H9 (cell line): ENCODE measurements at places on chromosomes 1 and 21. TPM values are rescaled to one million over a fixed set of nuclear protein-coding genes. Genes with fewer than 3 reads are reported as not detected.

DNA sequence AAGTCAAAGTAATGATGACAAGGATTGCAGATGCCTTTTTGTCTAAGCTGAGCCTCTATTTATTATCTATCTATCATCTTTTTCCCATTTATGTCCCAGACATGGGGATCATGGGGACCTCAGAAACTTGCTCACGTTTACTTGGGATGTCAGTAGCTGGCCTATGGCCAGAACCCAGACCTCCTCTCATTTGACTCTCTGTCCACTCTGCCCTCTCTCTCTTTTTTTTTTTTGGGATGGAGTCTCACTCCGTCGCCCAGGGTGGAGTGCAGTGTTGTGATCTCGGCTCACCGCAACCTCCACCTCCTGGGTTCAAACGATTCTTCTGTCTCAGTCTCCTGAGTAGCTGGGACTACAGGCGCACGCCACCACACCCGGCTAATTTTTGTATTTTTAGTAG is 3.7 kb upstream of the ID3 start:
- H3K27me3 ChIP-seq: no peaks in the 10 kb centered on the region
- no peak for DNase-seq
- H3K27ac ChIP-seq: no peak overlapping the region
- H3K36me3 ChIP-seq: peaks cover 8% of the 10 kb centered on the region; the same call in 2 of the 3 replicates
- H3K4me3 ChIP-seq: no peak overlapping the region

GRCh38 chr1:189941922-189942321 is 535.7 kb downstream of the BRINP3 start:
- no peaks in the 10 kb centered on the region for H3K27me3 ChIP-seq
- no peak overlapping the region for H3K27ac ChIP-seq
- H3K4me1 ChIP-seq: no peaks in the 10 kb centered on the region
- H3K36me3 ChIP-seq: no peaks in the 10 kb centered on the region

DNA sequence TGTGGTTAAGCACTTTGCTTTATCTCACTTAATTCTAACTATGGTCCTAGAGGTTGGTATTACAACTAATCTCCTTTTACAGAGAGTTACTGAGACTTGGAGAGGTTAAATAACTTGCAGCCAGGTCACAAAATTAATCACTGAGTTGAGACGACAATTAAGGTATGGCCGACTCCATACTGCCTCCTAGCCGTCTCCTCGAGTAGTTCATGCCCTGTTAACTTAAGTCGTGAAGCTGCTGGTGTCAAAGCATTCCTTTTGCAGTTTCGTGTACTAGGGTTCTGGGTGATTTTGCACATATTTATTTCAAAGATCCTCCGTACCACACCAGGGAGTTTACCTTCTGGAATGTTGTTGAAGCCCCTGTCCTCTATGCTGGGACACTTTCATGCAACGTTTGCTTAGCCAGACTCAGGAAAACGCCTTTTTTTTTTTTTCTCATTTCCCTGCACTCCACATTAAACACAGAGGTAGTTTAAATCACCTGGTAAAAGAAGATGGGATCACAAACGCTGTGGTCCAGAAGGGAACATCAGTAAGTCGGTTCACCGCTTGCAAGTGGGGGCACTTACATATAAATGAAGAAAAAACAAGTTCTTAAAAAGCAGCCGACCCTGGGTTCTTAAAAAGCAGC is 570 bp upstream of the NEK7 start:
- no peaks in the 10 kb centered on the region for H3K36me3 ChIP-seq
- H3K4me1 ChIP-seq: peaks cover 7% of the 10 kb centered on the region; the same call in 1 of the 2 replicates
- no peaks in the 10 kb centered on the region for H3K27me3 ChIP-seq
- peak overlapping the region; percentile 88 for H3K4me3 ChIP-seq

GRCh38 chr1:230260831-230261230 is 165.3 kb downstream of the PGBD5 start:
- DNase-seq: no peak
- no peaks in the 10 kb centered on the region for H3K27me3 ChIP-seq
- H3K36me3 ChIP-seq: peaks cover 52% of the 10 kb centered on the region
- no peak overlapping the region for H3K4me3 ChIP-seq
- no peak overlapping the region for H3K27ac ChIP-seq
- no peaks in the 10 kb centered on the region for H3K4me1 ChIP-seq

GRCh38 chr21:28826021-28826420 is 166.7 kb downstream of the LTN1 start:
- no peaks in the 10 kb centered on the region for H3K27me3 ChIP-seq
- H3K36me3 ChIP-seq: no peaks in the 10 kb centered on the region
- H3K4me1 ChIP-seq: no peaks in the 10 kb centered on the region
- DNase-seq: no peak
- no peak overlapping the region for H3K27ac ChIP-seq
- no peak overlapping the region for H3K4me3 ChIP-seq

GRCh38 chr1:240474133-240474614 is 137.8 kb downstream of the GREM2 start:
- H3K36me3 ChIP-seq: no peaks in the 10 kb centered on the region
- no peak for DNase-seq
- no peak overlapping the region for H3K4me3 ChIP-seq

- H3K4me1 ChIP-seq: peaks cover 7% of the 10 kb centered on the region; the same call in 1 of the 2 replicates
- H3K27ac ChIP-seq: no peak overlapping the region
- H3K4me3 ChIP-seq: no peak overlapping the region
- DNase-seq: no peak
- no peaks in the 10 kb centered on the region; the same call in 1 of the 2 replicates for H3K36me3 ChIP-seq
- no peaks in the 10 kb centered on the region for H3K27me3 ChIP-seq
Observed at GRCh38 chr1:58156124-58156468, 390.4 kb downstream of the OMA1 start.

- H3K4me1 ChIP-seq: peaks cover 3% of the 10 kb centered on the region; the same call in 1 of the 2 replicates
- H3K36me3 ChIP-seq: no peaks in the 10 kb centered on the region
- no peak for DNase-seq
Observed at GRCh38 chr1:92929461-92929860, 31.8 kb downstream of the DIPK1A start.

- no peak overlapping the region for H3K27ac ChIP-seq
- 0 out of 2 replicates have a peak, but pooled peaks cover 2% of the 10 kb centered on the region for H3K4me1 ChIP-seq
- no peak for DNase-seq
- H3K4me3 ChIP-seq: no peak overlapping the region
- no peaks in the 10 kb centered on the region for H3K27me3 ChIP-seq
- H3K36me3 ChIP-seq: no peaks in the 10 kb centered on the region
Observed at GRCh38 chr1:18344755-18345154, 136.0 kb upstream of the KLHDC7A start.

GRCh38 chr21:17921579-17922530 is 102.7 kb upstream of the C21orf91 start:
- no peaks in the 10 kb centered on the region for H3K27me3 ChIP-seq
- H3K36me3 ChIP-seq: peaks cover 48% of the 10 kb centered on the region
- no peak for DNase-seq
- H3K4me3 ChIP-seq: no peak overlapping the region

GRCh38 chr1:101382135-101382534 is 145.3 kb downstream of the S1PR1 start:
- H3K4me1 ChIP-seq: no peaks in the 10 kb centered on the region; the same call in 1 of the 2 replicates
- no peak overlapping the region for H3K27ac ChIP-seq
- H3K27me3 ChIP-seq: no peaks in the 10 kb centered on the region
- DNase-seq: peak; percentile 62

TMOD4 gene
- 0.42 and 1.6 TPM in 2 replicates for total RNA-seq

- H3K36me3 ChIP-seq: no peaks in the 10 kb centered on the region
- no peak overlapping the region for H3K27ac ChIP-seq
- DNase-seq: no peak
- H3K4me3 ChIP-seq: no peak overlapping the region
- H3K27me3 ChIP-seq: no peaks in the 10 kb centered on the region
Observed at GRCh38 chr1:220398238-220398637, 126.0 kb upstream of the RAB3GAP2 start.

DNA sequence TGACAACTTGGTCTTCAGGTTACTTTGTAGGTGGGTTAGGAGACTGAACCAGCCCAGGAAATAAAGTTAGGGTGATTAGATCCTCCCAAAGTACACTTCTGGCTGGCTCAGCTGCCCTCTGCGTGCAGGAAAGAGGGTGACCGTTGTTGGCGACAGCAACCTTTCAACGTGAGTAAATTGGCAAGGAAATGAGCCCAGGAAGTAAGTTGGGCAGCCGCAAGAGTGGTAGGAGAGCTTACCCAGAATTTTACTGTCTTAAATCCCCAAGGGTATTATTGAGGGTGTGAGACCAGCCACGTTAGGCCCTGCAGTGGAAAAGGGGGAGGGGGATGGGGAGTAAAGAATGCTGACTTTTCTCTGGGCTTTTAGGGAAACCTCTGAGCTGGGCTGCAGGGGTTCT is 1.6 kb downstream of the TENT5C start:
- H3K4me1 ChIP-seq: no peaks in the 10 kb centered on the region
- no peak overlapping the region for H3K27ac ChIP-seq
- no peak for DNase-seq
- peak overlapping the region; percentile 90 for H3K4me3 ChIP-seq

DNA sequence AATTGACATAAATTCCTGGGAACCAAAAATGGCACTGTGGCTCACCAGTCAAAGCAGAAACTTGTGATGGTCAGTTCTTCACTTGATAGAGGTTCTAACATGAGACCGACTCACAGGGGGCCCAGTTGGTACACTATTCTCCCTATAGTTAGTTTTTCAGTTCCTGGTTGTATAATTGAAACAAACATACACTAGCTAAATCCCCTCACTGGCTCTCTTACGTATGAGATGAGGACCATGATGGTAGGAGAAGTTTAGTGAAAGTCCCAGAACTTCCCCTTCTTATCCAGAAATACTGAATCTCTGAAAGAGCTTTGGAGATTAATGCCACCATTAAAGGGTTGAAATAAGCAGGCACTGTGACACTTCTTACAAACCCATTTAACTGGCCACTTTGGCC is 2.8 kb upstream of the S100B start:
- no peaks in the 10 kb centered on the region; the same call in 2 of the 3 replicates for H3K36me3 ChIP-seq
- DNase-seq: no peak
- no peak overlapping the region for H3K4me3 ChIP-seq
- H3K4me1 ChIP-seq: no peaks in the 10 kb centered on the region
- no peak overlapping the region for H3K27ac ChIP-seq

ASCL5 gene
- total RNA-seq: 0.15 and 0.31 TPM in 2 replicates

GRCh38 chr1:81391125-81391828 is 409.5 kb upstream of the ADGRL2 start:
- no peak overlapping the region for H3K27ac ChIP-seq
- H3K4me3 ChIP-seq: no peak overlapping the region
- no peaks in the 10 kb centered on the region for H3K27me3 ChIP-seq
- no peaks in the 10 kb centered on the region for H3K36me3 ChIP-seq

ARHGAP29 gene
- total RNA-seq: 1.0 and 1.3 TPM in 2 replicates

LIPI gene
- total RNA-seq: not detected in 2 replicates

GRCh38 chr1:55244476-55245099 is 29.4 kb upstream of the USP24 start:
- H3K36me3 ChIP-seq: no peaks in the 10 kb centered on the region
- H3K27ac ChIP-seq: no peak overlapping the region
- no peaks in the 10 kb centered on the region for H3K27me3 ChIP-seq
- no peaks in the 10 kb centered on the region for H3K4me1 ChIP-seq
- no peak overlapping the region for H3K4me3 ChIP-seq

- H3K4me3 ChIP-seq: no peak overlapping the region
- no peak for DNase-seq
- H3K27ac ChIP-seq: no peak overlapping the region
- 0 out of 3 replicates have a peak, but pooled peaks cover 1% of the 10 kb centered on the region for H3K36me3 ChIP-seq
- no peaks in the 10 kb centered on the region for H3K27me3 ChIP-seq
- H3K4me1 ChIP-seq: no peaks in the 10 kb centered on the region
Observed at GRCh38 chr1:84442256-84442655, 36.8 kb upstream of the RPF1 start.
